Stomach (tissue), 19 donors: ENCODE measurements at places on chromosomes 3 and 15. TPM values are rescaled to one million over a fixed set of nuclear protein-coding genes. Genes with fewer than 3 reads are reported as not detected.

The FAM174B gene
- total RNA-seq = 14.6 TPM

The MAGI1 gene
- total RNA-seq = 146 TPM

GRCh38 chr15:77983708-77984445, 93.6 kb downstream of the TBC1D2B start:
- peaks cover 17% of the 10 kb centered on the region for H3K4me1 ChIP-seq
- H3K27ac ChIP-seq = no peak overlapping the region
- H3K4me3 ChIP-seq = no peak overlapping the region
- H3K36me3 ChIP-seq = no peaks in the 10 kb centered on the region
- no peak for DNase-seq

DNA sequence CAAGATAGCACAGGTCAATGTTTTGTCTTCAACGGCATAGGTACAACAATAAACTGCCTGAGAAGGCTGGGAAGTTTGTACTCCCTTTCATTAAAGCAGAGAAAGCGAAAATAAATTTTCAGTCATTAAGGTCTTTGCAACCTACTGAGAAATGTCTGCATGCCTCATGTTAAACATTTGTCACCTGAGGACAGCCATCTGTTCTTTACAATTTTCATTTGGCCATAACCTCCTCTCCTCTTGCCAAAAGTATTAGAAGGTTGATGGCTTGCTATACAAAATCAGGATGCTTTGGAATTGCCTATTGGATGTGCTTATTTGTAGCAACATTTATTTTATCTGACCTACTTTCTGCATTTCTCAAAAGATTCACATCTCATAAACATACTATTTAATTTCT, 122.7 kb downstream of the GOLIM4 start:
- H3K36me3 ChIP-seq = no peaks in the 10 kb centered on the region
- no peaks in the 10 kb centered on the region for H3K27me3 ChIP-seq
- no peak for DNase-seq
- H3K4me1 ChIP-seq = peaks cover 21% of the 10 kb centered on the region

- no peak for DNase-seq
- no peak overlapping the region for H3K4me3 ChIP-seq
- H3K4me1 ChIP-seq = no peaks in the 10 kb centered on the region
- H3K27me3 ChIP-seq = no peaks in the 10 kb centered on the region
- no peak overlapping the region for H3K27ac ChIP-seq
These were observed 33.9 kb upstream of the STRIT1 start for GRCh38 chr3:155327430-155327829.

- peaks cover 4% of the 10 kb centered on the region for H3K4me1 ChIP-seq
- DNase-seq = peak; percentile 77
- H3K27me3 ChIP-seq = no peaks in the 10 kb centered on the region
- H3K4me3 ChIP-seq = no peak overlapping the region
- no peaks in the 10 kb centered on the region for H3K36me3 ChIP-seq
These were observed 19.7 kb downstream of the TM4SF4 start for GRCh38 chr3:149494022-149494758.

- no peak overlapping the region for H3K27ac ChIP-seq
- no peaks in the 10 kb centered on the region for H3K4me1 ChIP-seq
- no peak overlapping the region for H3K4me3 ChIP-seq
- DNase-seq = no peak
- no peaks in the 10 kb centered on the region for H3K36me3 ChIP-seq
These were observed 1121.2 kb downstream of the NSUN3 start for GRCh38 chr3:95184038-95184437.
